Activated naive CD4-positive, alpha-beta T cell treated with Interleukin-2 at 50 U/mL for 16 hours (primary cell): ENCODE measurements at places on chromosomes 1 and 21.

DNA sequence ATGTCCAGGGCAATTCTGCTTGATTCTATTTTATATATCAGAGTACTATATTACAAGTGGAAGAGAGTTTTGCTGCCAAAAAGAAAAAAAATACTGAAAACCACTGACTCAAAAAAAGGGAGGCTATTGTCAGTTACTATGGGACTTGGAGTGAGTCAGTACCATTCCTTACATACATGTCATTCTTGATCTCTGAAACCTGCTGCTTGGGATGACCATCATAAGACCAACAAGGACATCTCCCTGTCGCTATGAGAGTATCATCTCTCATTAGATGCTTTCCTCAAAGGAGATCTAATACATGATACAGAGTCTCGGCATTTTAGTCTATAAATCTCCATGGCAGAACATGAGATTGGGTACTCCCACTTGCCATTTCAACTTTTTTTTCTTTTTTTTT lies 11.8 kb upstream of the INPP5B start:
- no peak for DNase-seq

DNA sequence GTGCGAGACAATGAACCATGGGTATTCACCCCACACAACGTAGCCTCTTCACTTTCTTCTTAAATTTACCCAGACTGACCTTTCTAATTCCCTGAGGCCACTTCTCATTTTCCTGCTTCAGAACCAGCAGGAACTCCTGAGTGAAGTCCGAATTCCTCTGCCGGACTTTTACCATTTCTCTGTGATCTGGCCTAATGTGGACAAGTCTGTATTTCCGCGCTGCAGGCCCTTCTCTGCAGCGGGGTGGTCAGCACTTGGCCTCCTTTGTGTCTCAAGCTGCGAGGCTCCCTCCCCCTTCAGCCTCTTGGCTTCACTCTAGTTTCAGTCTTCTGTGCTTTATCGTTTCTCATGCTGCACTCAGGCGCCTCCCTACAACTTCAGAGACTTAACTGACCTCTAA lies 9.4 kb upstream of the CTBS start:
- no peak for DNase-seq

DNA sequence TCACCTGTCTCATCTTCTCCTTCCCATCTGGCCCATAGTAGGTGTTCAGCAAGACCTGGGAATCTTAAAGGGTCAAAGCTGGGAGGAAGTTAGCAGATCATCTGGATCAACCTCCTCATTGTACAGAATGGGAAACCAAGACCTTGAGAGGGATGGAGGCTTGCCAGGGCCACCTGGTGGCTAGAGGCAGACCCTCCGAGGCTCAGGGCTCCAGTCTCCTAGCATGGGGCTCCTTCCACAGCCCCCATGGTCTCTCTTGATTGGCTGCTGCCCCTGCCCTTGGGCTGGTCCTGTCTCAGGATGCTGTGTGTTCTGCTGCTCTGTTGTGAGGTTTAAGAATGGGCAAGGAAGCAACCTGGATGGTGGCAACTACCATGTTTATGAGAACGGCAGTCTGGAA lies 68.7 kb upstream of the CNTN2 start:
- DNase-seq = no peak

DNA sequence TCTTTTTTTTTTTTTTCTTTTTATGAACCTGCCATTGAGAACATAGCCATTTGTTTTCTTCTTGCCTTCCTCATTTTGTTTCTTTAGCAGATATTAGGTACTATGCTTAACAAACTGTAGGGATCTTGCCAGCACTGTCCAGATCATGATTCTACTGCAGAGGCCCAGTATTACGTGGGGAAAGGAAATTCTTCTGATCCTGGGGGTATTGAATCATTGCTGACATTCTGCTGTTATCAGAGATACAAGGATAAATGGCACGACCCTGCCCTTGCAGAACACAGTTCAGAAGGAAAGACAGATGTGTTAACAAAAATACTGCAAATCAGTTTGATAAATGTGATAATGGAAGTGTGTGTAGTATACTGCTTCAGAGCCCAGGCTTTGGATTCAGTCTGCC lies 56.2 kb downstream of the BTBD8 start:
- no peak for DNase-seq

- no peak for DNase-seq
These were observed 25.6 kb upstream of the ZNF436 start for GRCh38 chr1:23395154-23395724.
